ENCODE measurements at places on chromosomes 5 and 9.

DNA sequence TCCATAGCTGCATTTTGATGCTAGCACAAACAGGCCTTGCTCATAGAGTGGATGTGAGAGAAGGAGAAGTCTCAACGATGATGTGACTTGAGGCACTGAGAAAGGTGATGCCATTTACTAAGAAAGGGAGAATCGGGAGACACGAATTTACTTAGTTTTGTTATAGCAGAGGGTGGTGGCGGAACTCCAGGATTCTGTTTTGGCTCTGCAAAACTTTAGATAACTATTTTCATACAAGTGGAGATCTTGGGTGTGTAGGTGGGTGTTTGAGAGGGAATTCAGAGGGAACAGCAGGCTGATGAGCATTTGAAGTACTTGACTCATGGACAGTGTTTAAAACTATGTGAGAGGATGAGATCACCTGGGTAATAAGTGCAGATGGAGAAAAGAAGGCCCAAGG is 43.2 kb downstream of the CACNA1B start:
- DNase-seq = no peak

GRCh38 chr9:121744002-121744686 is 92.7 kb downstream of the DAB2IP start:
- no peak for DNase-seq

DNA sequence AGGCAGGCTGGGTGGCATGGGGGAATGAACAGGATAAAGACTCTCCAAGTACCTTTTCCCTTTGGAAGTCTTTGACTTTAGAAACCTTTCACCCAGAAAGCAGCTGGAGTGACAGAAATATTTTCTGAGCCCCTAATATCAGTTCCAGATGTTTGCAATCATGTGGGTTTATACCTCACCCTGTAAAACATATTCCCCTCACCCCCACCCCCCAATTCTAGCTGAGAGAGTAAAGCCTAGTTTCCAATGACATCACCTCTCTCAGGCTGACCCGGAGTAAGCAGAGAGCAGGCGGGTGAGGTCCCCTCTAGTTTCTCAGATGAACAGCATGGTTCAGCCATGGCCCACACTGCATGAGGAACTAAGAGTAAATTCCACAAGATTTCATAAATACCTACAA is 82.9 kb upstream of the TRIM32 start:
- no peak for DNase-seq

DNA sequence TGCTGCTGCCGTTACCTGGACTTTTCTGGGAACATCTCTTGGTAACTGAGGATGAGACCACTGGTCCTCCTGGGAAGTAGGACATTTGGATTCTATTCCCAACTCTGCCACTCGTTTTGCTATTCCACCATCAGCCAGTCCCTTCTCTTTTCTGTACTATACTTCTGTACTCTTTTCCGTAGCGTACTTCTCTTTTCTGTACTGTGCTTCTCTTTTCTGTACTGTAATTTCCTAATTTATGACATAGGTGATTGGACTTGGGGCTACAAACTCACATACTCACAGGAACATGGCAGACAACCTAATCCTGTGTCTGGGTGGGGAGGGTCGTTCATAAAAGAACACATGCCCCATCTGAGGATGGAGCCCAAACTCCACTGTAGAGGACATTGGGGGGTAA is 335.3 kb upstream of the PANK3 start:
- DNase-seq = no peak

DNA sequence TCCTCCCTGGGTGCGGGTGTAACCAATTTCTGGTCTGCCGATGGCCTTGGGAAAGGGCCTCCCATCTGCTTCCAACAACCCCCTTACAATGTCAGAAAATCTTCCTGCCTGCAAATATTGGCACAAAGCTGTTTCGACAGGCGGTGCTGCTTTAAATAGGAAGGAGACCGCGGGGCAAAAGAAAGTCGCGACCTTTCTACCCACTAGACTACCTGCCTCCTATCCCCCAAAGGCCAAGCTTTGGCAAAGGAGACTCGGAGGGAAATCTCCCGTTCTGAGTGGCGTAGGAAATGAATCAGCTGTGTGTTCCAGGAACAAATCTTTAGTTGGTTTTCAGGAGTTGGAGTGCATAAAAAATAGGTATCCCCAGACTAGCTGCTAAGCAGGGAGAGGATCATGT is 36.8 kb upstream of the NFIB start:
- DNase-seq = no peak
